ENCODE measurements at places on chromosomes 3 and 15.

- DNase-seq: no peak
Measured at GRCh38 chr3:81045246-81045645, 716.2 kb downstream of the GBE1 start.

DNA sequence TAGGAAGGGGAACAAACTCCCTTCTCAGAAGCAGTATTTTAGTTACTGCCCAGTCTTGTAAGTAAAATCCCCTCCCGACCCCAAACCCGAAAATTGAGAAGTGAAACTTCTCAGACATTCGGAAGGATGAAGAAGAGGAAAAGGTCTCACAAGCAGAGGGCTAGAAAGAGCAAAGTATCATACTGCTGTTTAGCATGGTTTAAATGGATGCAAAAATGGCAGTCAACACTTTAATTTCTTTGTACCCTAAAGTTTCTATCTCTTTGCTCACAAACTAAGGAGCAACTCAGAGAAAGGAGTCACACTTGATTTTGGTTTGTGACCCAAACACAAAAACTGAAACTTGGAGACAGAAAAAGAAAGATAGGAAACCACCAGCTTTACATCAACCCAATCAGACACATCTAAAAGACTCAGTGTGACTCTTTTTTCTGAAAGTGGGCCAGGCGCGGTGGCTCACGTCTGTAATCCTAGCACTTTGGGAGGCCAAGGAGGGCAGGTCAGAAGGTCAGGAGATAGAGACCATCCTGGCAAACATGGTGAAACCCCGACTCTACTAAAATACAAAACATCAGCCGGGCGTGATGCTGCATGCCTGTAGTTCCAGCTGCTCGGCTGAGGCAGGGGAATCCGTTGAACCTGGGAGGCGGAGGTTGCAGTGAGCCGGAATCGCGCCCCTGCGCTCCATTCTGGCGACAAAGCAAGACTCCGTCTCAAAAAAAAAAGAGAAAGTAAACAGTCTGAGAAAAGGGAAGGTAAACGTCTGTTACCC is 63.2 kb upstream of the ATP11B start:
- no peak for DNase-seq

DNA sequence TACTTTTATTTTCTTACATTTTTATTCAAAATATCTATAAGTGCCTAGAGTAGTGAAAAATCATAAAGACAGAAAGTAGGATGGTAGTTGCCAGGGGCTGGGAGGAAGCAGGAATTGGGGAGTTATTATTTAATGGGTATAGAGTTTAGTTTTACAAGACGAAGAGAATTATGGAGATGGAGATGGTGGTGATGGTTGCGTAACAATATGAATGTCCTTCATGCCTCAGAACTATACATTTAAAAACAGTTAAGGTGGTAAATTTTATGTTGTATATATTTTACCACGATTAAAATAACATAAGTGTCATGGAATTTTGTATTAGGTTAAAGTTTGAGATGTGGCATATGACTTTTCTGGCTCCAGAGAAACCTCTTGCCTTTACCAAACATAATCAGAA is 171.4 kb downstream of the MYRIP start:
- no peak for DNase-seq

- DNase-seq: peak; percentile 15
Measured at GRCh38 chr15:28935316-28935715, 49.5 kb downstream of the APBA2 start.

DNA sequence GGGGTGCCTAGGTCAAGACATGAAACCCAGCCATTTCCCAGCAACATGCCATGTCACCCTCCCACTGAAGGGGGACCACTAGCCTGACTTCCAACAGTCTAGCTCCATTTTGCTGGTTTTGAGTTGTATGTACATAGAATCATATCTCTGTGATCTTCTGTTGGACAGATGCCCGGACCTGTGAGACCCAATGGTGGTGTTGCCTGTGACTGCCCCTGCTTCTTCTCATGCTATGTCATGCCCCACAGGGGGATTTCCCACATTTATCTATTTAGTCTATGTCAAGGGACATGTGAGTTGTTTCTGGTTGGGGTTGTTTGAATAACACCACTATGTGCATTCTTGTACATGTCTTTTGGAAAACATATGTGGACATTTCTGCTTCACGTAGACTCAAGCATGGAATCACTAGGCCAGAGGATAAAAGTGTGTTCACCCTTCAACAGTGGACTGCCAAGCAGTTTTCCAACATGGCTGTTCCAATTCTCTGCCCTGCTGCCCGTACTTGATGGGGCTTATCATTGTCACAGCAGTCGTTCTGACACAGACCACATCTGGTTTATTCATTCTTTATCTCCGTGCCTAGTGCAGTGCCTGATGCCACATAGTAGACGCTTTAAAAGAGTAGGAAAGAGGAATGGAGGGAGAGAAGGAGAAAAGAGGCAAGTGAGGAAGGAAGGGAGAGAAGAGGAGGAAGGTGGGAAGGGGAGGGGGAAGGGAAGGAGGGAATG is 114.4 kb downstream of the TPRA1 start:
- DNase-seq: no peak

Data from T-helper 1 cell (primary cell).